Kidney tubule cell (primary cell): ENCODE measurements at places on chromosomes 11 and 22.

DNA sequence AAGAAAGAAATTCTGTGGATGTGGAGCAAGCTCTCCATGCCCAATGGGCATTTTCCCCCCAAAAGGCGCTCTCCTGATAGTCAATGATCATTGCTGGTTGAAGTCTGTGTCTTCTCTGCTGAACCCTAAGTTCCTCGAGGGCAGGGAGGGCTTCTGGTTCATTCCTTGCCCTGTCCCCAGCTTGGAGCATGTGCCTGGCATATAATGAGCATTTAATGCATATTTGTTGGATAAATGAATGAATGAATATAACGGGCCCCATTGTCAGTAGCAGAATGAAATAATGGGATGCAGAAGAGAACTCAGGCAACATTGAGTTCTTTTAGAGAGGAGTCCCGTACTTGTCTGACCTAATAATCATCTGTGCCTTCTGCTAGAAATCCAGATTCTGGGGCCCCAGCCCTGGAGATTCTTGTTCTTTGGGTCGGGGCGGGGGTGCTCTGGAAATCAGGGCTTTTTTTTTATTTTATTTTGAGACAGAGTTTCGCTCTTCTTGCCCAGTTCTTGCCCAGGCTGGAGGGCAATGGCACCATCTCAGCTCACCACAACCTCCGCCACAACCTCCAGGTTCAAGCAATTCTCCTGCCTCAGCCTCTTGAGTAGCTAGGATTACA, 64.4 kb downstream of the CD82 start:
- no peak for DNase-seq

DNA sequence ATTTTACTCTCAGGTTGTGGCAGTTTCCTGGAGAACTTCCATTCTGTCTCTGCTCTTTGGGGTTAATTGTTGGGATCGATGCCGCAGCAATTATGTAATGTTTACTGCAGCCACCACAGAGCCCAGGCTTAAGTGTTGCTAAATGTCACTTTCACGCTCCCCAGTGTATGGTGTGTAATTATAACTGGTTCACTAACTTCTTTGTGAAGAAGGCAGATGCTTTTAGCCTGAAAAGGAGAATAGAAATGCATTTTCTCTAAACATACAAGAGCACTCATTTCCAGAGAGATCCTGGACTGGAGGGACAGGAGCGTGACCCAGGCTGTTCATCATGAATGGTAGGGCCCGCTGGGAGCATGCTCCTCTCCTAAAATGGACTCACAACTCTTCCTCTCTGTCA, 132.2 kb upstream of the PLET1 start:
- DNase-seq: no peak

- peak; percentile 60 for DNase-seq
Measured at GRCh38 chr11:36622431-36623136, 24.5 kb upstream of the RAG2 start.

DNA sequence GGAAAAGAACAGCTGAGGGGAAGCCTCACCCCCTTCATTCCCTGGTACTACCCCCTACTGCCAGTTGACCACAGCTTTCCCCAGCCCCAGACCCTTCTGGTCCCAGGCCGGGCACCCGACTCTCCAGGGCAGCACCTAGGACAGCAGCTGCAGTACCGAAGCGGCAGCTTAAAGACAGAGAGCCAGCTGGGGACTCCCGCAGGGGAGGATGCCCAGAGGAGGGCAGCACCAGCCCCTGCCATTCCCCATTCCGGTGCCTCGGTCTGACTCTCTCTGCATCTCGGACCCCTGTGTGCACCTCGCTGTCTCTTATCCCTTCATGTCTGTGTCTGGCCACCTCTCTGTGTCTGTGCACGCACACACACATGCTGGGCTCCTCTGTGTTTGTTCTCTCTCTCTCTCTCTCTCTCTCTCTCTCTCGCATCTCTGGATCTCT, 9.4 kb downstream of the IGSF9B start:
- DNase-seq: peak; percentile 54

DNA sequence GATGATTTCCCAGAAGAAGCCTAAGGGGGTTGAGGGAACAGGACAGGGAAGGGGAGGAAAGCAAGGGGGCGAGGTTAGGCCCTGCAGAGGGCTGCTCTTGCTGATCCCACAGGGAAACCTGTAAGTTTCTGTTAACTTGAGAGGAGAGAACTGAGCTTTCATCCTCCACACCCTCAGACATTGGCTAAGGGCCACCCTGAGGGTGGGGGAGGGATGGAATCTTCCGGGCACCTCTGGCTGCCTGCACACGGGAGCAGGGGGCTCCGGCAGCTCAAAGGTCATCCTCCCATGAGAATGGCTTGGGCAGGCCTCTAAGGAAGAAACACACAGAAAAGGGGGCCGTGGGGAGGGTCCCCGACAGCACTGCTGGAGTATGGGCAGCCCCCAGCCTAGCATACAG, 108.1 kb downstream of the TSPAN18 start:
- no peak for DNase-seq

DNA sequence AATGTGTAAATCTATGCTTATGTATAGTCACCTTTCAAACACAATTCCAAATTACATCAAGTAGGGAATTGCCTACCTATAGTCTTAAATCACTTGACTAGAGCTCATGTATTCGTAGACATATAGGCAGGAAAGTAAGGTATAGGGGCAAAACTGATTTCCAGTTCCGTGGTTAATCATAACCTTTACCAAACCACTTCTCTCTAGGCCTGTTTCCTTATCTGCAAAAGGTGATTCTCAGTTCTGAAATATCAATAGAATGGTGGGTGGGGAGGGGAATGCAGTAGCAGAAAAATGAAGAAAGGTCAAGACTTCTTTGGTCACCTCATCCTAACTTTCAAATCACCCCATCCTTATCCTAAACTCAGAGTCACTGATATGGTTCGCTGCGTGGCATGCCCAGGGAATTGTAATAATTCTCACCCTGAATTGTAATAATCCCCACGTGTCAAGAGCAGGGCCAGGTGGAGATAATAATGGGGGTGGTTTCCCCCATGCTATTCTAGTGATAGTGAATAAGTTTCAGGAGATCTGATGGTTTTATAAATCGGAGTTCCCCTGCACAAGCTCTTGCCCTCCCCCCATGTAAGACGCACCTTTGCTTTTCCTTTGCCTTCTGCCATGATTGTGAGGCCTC, 1.9 kb upstream of the ANO5 start:
- DNase-seq: no peak

DNA sequence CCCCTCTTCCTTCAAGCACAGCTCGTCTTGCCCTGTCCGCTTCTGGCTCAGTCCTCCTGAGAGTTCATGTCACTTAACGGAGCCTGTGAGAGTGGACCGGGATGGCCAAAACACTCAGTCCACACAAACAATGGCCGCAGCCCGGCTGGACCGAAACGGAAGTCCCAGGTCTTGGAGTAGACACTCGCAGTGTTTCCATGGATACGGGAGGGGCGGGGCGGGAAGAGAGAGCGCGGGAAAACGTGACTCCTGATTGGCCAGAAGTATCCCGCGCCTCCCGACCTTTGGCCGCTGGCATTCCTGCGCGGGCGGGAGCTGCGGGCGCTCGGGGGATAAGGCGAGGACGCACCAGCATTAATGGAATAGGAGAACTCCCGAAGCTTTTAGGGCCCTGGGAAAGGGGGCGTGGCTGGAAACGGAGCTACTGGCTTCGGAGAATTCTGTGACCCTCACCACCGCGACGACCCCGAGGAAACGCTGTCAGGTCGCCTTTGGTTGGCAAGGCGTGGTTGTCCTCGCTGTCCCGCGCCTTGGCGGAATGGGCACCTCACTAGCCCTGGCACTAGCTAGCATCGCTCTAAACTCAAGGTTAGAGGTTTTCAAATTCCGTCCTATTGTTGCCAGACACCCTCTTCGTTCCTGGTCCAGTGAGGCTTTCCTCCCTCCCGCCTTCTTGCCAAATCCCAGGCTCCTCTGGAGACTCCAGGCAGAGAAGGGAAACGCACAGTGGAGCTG, at the start of the genes NLRP14 and ZNF214:
Gene NLRP14, plus strand, starts transcription at position 297 of the 735 bp plus-strand sequence. CDS start 18,108 bp downstream, outside the sequence.
Gene ZNF214, minus strand, starts transcription at position 164 of the 735 bp plus-strand sequence. CDS start 17,511 bp downstream, outside the sequence.
- peak; percentile 92 for DNase-seq

- DNase-seq: peak; percentile 66
Measured at GRCh38 chr11:122633219-122633829, 22.2 kb upstream of the UBASH3B start.

DNA sequence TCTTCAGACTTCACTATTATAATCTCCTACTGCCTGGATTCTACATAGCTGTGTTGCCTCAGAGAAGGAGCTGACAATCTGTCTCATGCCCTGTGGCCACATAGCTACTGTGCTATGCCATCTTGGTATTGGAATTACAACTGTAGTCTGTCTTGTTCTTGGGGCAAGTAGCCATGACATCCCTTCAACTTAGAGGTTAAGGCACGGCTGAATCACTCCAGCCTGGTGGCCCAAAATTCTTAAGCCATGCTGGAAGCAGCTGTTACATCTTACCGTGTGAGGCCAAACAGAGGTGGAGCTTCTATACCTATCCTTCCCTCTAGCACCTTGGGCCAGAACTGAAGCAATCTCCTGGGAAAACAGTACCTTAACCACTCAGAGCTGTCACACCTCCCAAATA, 14.8 kb downstream of the CARD18 start:
- DNase-seq: no peak

GRCh38 chr11:18203723-18204122, 31.1 kb downstream of the MRGPRX4 start:
- DNase-seq: peak; percentile 16

- DNase-seq: no peak
Measured at GRCh38 chr11:128457874-128458273, 129.5 kb downstream of the ETS1 start.

- peak; percentile 17 for DNase-seq
Measured at GRCh38 chr11:82465481-82465880, 268.2 kb downstream of the FAM181B start.
